HFFc6 (cell line): ENCODE measurements at places on chromosomes 3 and 15. TPM values are rescaled to one million over a fixed set of nuclear protein-coding genes. Genes with fewer than 3 reads are reported as not detected.
A peak's percentile ranks its signal among the peaks of the same experiment; 100 is the strongest.

- DNase-seq: no peak
- H3K27me3 ChIP-seq: peaks cover 8% of the 10 kb centered on the region; the same call in 1 of the 2 replicates
- H3K36me3 ChIP-seq: no peaks in the 10 kb centered on the region
- H3K4me1 ChIP-seq: no peaks in the 10 kb centered on the region
- no peak overlapping the region for H3K27ac ChIP-seq
Observed at GRCh38 chr3:23072693-23073092, 130.4 kb upstream of the UBE2E2 start.

DNA sequence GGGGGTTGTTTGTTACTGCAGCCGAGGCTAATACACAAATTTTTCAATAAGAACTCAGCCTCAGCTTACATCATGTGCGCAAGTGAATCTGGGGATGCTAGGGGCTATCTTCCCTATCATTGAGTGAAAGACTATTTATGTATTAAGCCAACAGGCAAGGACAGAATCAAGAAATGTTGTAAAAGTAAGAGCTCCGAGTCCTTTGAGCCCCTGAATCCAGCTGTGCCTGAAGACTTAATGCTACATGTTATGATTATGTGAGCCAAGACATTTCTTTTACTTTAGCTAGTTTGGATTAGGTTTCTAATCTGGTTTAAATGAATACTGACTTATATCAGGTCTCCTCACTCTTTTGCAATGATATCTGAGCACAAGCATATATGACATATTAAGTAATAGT is 782.9 kb upstream of the CFAP20DC start:
- no peaks in the 10 kb centered on the region for H3K4me1 ChIP-seq
- H3K27ac ChIP-seq: no peak overlapping the region

DNA sequence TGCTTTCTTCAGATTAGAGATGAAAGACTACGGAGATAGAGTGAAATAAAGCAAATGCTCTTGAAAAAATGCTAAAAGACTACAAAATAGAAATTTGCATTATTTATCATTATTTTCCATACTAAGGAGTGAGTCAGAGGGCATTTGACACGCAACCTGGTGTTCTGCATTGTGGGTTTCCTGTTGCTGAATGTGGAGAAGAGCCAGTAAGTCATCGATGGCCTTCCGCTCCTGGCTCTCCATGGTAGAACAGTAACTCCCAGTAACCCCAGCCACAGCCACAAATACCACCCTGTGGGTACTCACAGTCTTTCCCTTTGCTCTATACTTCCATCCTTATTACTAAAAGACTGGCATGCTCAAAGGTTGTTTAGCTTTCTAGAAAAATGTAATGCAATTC is 61.5 kb downstream of the CGGBP1 start:
- peak overlapping the region; percentile 76; the same call in 1 of the 2 replicates for H3K4me3 ChIP-seq
- no peaks in the 10 kb centered on the region for H3K36me3 ChIP-seq
- peaks cover 18% of the 10 kb centered on the region for H3K4me1 ChIP-seq

- H3K4me1 ChIP-seq: peaks cover 41% of the 10 kb centered on the region
- H3K27ac ChIP-seq: no peak overlapping the region
- no peaks in the 10 kb centered on the region for H3K36me3 ChIP-seq
- DNase-seq: peak; percentile 64
- H3K27me3 ChIP-seq: peaks cover 1% of the 10 kb centered on the region; the same call in 1 of the 2 replicates
- H3K4me3 ChIP-seq: no peak overlapping the region
Observed at GRCh38 chr3:48151058-48151806, 37.0 kb downstream of the CDC25A start.

- H3K27ac ChIP-seq: peak overlapping the region; percentile 92
- H3K36me3 ChIP-seq: no peaks in the 10 kb centered on the region
- peak overlapping the region; percentile 48 for H3K4me3 ChIP-seq
- no peaks in the 10 kb centered on the region; the same call in 1 of the 2 replicates for H3K27me3 ChIP-seq
Observed at GRCh38 chr3:129211345-129211744, 27.6 kb upstream of the CNBP start.

DNA sequence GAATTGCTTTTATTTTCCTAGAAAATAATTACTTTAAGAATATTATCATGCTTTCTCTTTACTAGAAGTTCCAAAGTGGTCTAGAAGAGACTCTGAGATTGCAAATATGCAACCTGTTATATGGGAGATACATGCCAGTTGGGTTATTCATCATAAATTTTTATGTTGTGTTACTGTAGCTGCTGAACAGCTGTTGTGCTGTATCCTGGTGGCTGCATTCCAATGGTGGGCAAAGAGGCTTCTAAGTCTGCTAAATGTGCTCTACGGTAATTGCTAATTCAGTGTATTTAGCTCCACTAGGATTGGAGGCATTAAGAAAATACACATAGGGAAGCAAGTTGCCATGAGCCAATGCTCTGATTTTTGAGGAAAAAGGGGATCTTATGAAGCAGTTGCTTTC is 409.0 kb downstream of the TUSC7 start:
- no peak overlapping the region for H3K27ac ChIP-seq
- no peaks in the 10 kb centered on the region for H3K4me1 ChIP-seq
- DNase-seq: no peak
- no peaks in the 10 kb centered on the region for H3K27me3 ChIP-seq
- no peaks in the 10 kb centered on the region for H3K36me3 ChIP-seq

- no peak for DNase-seq
- no peak overlapping the region for H3K27ac ChIP-seq
- H3K4me1 ChIP-seq: no peaks in the 10 kb centered on the region
- no peaks in the 10 kb centered on the region for H3K27me3 ChIP-seq
- no peak overlapping the region for H3K4me3 ChIP-seq
- H3K36me3 ChIP-seq: peaks cover 36% of the 10 kb centered on the region
Observed at GRCh38 chr15:101037090-101037830, 118.1 kb downstream of the LRRK1 start.

- no peak overlapping the region for H3K27ac ChIP-seq
- DNase-seq: no peak
- peaks cover 2% of the 10 kb centered on the region for H3K27me3 ChIP-seq
Observed at GRCh38 chr15:74869372-74869725, 3.8 kb downstream of the SCAMP2 start.

- no peaks in the 10 kb centered on the region for H3K36me3 ChIP-seq
- no peak overlapping the region for H3K27ac ChIP-seq
- peaks cover 1% of the 10 kb centered on the region; the same call in 1 of the 2 replicates for H3K27me3 ChIP-seq
- no peak overlapping the region for H3K4me3 ChIP-seq
Observed at GRCh38 chr3:8494327-8494726, 7.3 kb upstream of the LMCD1 start.

PLSCR4 gene
- 7.9 to 9.2 TPM (median 8.8 TPM) in 3 replicates for total RNA-seq
